Urothelium cell line (cell line): ENCODE measurements at places on chromosomes 2 and 18.

- DNase-seq = no peak
Observed at GRCh38 chr2:85314884-85315242, 12.9 kb downstream of the TGOLN2 start.

- DNase-seq = no peak
Observed at GRCh38 chr2:10566018-10566417, 117.9 kb upstream of the ODC1 start.

- no peak for DNase-seq
Observed at GRCh38 chr2:102434655-102435381, 11.9 kb downstream of the IL18RAP start.

GRCh38 chr2:198056836-198057235 is 252.4 kb downstream of the PLCL1 start:
- DNase-seq = no peak

DNA sequence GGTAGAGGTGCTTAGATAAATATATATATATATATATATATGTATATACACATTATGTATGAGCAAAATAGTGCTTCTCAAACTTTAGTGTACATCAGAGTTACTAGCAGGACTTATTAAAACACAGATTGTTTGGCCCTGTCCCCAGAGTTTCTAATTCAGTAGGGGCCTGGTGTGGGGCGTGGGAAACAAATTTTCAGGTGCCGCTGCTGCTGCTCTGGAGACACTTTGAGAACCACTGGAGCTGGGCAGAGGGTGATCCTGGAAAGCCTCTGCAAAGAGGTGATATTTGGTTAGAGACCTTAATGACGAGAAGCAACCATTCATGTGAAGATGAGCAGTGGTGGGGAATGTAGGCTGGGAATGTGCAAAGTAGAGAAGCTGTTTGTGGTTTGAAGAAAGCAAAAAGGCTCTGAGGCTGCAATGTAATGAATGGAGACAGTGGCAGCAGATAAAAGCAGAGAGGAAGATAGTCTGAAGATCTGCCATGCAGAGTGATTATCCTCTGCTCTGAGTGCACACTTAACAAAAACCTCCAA is 142.9 kb downstream of the PLCL1 start:
- no peak for DNase-seq

- DNase-seq = no peak
Observed at GRCh38 chr18:5103693-5104092, 93.4 kb downstream of the AKAIN1 start.

DNA sequence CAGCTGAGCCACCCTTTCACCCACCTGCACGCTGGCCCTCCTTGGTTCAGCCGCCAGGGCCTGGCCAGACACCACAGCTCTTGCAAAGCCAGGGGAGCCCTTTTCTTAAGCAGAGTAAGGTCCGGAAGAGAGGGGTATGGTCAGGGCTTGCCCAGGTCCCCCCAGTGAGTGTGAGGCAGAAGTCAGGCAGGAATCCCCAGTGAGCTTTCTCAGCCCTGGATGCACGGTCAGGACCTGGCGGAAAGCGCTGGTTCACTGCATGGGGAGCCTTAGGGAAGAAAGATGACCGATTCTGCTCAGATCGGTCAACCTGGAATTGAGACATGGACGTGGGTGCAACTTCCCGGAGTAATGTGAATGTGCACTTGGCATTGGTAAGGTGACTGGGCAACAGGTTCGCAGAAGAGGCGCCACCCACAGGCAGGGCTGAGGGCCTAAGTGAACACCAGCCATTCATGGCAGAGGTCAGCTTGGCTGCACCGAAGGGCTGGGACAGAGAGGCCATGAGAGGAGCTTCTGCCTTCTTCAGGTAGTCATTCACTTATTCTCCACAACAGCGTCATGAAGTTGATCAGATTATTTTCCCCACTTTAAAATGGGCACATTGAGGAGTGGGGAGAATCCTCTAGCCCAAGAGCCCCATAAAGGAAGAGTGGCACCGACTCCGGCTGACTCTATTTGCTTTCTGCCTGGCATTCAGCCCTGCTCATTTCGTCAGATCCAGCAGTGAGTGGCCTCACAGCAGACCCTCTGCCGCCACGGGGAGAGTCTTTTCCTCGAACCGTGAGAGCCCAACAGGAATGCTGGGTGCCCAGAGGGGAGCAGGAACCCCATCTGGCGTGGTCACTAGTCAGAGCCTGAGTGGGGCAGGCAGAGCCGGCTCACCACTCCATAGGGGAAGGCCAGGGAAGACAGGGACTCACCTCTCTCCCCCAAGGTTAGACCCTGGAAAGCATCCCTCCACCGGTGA is 35.8 kb downstream of the SCTR start:
- peak; percentile 4 for DNase-seq

DNA sequence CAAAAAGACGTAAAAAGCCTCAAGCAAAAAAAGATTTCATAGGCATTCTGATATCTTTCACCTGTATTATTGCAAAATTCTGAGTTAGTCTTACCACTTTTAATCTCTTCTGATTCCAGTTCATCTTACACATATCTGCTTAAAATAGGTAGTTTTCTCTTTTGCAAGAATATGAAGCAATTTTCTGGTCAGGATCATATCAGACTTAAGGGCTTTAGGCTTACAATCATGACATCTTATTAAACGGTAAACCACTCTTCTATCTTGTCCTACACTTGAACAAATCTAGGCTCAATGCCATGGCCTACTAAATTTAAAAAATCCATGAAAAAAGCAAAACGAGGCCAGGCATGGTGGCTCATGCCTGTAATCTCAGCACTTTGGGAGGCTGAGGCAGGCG is 50.1 kb upstream of the GAREM1 start:
- DNase-seq = no peak

GRCh38 chr2:121266543-121267106 is 18.4 kb downstream of the TFCP2L1 start:
- DNase-seq = peak; percentile 43

- DNase-seq = peak; percentile 94
Observed at GRCh38 chr2:160205505-160205904, 5.4 kb upstream of the ITGB6 start.
